ENCODE measurements at places on chromosomes 4 and X.

DNA sequence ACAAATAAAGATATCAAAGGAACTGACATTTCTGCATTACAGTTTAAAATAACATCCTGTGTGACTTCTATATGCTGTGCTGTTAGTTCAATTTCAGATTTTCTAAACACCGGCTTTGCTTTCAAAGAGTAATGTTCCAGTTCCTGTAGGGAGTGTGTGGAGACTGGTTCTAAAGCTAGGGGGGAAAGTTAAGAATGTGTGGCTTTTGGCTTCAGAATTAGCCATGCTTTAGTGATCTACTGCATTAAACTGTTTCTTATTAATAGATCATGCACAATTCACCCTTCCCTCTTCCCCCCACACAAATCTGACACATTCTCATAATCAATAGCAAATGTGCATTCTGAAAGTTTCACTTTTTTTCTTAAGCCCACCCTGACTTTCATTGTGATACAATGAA is 32.0 kb upstream of the DKK2 start:
- DNase-seq, result no peak

DNA sequence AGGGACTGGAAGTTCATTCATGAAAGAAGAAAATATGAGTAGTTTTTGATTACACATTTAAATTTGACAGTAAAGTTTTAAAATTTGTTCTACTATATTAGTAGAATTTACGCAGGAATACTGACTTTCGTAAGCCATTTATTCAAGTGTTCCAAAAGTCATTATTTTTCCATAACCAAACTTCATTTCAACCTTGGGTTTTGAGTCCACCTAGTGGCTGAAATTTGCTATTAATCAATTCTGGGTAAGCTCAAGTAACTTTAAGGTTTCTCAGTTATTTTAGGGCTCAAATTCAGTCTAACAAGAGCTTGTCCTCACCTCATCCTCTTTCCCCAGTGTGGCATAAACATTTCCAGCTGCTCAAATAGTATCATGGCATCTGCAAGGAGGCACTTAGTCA is 175.4 kb downstream of the SH3BGRL start:
- DNase-seq, result no peak

- DNase-seq, result no peak
Observed at GRCh38 chrX:71366674-71367256, 608 bp downstream of the TAF1 start.

- DNase-seq, result no peak
Observed at GRCh38 chr4:40811956-40812355, 62.2 kb downstream of the NSUN7 start.
